ENCODE measurements at places on chromosomes 7 and 10.

DNA sequence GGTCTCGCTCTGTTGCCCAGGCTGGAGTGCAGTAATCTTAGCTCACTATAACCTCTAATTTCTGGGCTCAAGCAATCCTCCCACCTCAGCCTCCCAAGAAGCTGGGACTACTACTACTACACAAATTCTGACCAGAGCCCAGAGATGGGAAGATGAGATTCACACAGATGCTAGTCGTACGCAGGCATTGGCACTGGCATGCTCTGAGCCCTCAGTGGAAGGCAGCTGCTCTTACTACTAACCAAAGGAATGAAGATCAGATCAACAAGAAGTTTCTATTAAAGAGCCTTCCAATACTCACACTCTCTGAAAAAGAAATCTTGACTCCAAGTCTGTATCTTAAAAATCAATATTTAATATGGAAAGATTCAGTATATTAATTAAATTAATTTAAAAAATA, 10.7 kb downstream of the GDF2 start:
- DNase-seq: no peak

GRCh38 chr7:23410446-23411183, 59.7 kb downstream of the IGF2BP3 start:
- no peak for DNase-seq

DNA sequence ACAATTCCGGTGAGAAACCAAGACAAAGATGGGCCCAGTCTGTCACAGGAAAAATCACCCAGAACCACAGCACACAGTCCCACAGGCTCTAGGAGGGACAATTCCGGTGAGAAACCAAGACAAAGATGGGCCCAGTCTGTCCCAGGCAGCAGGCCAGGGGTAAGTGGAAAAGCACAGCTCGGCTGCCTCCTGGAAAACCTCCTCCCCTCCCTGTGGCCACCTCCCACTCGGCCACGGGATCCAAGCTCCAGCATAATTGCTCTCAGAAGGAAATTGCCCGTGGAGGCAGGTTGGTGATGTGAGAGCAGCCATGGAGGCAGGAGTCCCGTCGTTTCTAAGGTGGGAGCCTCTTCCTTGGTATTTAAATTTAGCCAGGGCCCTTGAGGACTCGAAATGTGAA, 95.7 kb downstream of the PLXNA4 start:
- no peak for DNase-seq

DNA sequence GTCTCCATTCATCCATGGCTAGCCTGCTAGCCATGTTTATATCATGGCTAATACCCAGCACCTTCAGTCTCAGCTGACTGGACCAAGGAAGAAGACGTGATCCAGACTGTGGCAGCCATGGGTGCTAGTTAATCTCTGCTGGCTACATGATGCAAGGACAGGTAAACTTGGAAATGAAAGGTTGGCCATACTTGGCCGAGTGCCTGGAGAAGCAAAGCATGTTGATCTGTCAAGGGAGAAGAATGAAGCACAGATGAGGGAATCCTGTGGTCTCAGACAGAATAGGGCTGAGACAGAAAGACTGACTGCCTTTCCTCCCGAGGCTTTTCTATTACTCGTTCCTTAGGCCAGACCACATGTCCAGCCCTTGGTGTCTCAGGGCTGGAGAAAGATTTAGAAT, 41.1 kb downstream of the CPVL start:
- DNase-seq: no peak

GRCh38 chr7:151195616-151196450, 8.8 kb upstream of the ASB10 start:
- DNase-seq: no peak

GRCh38 chr7:127619681-127620405, 1.9 kb upstream of the PAX4 start:
- no peak for DNase-seq

DNA sequence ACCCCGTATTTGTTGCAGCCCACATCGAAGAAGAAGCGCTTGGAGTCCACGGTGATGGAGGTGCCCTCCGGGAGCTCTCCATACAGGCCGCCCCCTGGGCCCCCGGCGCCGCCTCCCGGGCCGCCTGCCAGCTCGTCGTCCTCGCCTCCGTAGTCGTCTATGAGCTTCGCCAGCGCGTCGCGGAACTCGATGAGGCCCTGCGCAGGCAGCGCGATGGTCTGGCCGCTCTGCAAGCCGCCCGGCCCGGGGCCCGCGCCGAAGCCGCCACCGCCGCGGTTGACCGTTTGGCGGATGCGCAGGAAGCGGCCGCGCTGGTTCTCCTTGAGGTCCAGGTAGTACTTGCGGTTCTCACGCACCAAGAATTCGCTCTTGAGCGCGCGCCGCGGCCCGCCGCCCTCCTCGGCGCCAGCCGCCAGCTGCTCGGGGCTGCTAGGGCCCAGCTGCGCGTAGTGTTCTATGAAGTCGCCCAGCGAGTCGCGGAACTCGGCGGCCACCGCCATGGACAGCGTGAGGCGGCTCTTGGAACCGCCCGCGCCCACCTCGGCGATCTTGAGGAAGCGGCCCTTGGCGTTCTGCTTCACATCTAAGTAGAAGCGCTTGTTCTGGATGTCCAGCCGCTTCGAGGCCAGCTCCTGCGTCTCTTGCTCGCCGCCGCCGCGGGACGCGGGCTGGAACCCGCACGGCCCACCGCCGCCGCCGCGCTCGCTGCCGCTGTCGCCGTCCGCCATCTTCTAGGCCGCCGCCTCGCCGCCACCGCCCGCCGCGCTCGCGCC, 523 bp downstream of the PURB start:
- DNase-seq: peak; percentile 52

DNA sequence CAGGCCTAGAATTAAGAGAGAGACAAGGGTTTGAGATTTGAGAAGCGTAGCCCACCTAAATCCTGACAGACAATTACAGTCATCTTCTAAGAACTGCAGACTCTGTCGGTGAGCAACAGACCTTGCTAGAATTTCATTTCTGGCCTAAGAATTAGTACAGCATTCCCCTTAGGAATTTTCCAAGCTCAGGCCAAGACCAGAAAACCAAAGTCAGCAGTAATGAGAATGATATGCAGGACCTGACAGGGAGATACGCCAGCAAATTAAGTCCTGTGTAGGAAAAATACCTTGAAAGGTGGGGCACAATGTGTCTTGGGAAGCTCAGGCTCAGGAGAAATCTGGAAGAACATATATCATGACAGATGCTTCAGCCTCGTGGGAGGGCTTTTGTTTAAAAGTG, 52.7 kb upstream of the HERPUD2 start:
- no peak for DNase-seq

DNA sequence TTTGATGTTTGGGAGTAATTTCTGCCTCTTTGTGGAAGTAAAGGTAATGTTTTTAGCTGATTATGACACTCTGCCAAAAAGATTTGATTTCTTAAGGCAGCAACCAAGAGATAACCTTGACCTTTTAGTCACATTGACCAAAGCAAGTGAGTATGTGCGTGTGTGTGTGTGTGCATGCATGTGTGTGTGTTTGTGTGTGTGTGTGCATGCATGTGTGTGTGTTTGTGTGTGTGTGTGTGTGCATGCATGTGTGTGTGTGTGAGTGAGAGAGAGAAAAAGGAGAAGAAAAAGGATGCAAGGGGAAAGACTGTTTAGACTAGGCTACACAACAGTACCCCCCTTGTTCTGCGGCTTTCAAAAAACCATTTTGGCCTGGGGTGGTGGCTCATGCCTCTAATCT, 88.1 kb upstream of the NPVF start:
- no peak for DNase-seq

- DNase-seq: no peak
These were observed 35.3 kb downstream of the STK32C start for GRCh38 chr10:132272231-132272971.

DNA sequence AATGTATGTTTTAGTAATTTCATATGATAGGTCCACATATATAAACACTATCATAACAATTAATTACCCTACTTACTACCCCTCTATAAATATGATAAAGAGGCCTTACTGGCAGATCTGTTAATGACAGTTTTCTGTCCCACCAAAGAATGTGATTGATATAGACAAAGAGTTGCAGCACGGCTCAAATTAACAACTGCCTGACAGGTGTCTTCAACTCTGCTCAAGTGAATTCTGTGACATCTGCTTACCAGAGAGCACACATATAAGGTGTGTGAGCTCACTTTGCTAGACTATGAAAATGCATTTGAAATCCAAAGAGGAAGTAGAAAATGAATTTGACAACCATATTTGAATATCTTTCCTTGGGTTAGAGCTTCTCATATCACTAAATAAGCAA, 36.6 kb downstream of the CACNA2D1 start:
- DNase-seq: no peak

GRCh38 chr10:100743626-100744135, 1.7 kb upstream of the PAX2 start:
- no peak for DNase-seq

GRCh38 chr7:135158874-135159273, 11.0 kb downstream of the TMEM140 start:
- no peak for DNase-seq

GRCh38 chr10:70041016-70041415, 11.6 kb upstream of the MACROH2A2 start:
- DNase-seq: no peak

GRCh38 chr10:3741688-3742461, 43.1 kb downstream of the KLF6 start:
- DNase-seq: no peak

- DNase-seq: no peak
These were observed 33.9 kb downstream of the CYCS start for GRCh38 chr7:25091176-25091575.

GRCh38 chr7:111960984-111961383, 245.2 kb downstream of the DOCK4 start:
- DNase-seq: no peak

- no peak for DNase-seq
These were observed 24.3 kb downstream of the SPAG6 start for GRCh38 chr10:22369434-22370072.

DNA sequence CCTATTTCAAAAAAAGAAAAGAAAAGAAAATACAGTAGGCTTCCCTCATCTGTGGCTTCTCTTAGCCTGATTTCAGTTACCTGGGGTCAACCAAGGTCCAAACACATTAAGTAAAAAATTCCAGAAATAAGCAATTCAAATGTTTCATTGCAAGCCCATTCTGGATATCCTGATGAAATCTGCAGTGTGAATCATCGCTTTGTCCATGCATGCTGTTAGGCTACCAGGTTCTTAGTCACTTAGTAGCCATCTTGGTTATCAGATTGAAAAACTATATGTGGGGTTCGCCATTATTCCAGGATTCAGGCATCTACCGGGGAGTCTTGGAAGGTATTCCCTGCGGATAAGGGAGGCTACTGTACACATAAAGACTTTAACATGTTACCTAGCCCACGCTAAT, 991 bp upstream of the FAM204A start:
- no peak for DNase-seq

DNA sequence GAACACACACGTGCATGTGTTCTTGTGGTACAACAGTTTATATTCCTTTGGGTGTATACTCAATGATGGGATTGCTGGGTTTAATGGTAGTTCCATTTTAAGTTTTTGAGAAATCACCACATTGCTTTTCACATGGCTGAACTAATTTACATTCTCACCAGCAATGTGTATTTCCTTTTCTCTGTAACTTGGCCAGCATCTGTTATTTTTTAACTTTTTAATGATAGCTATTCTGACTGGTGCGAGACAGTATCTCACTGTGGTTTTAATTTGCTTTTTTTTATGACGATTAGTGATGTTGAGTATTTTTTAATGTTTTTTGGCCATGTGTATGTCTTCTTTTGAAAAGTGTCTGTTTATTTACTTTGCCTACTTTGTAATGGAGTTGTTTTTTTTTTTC, 256.6 kb downstream of the ZWINT start:
- no peak for DNase-seq

DNA sequence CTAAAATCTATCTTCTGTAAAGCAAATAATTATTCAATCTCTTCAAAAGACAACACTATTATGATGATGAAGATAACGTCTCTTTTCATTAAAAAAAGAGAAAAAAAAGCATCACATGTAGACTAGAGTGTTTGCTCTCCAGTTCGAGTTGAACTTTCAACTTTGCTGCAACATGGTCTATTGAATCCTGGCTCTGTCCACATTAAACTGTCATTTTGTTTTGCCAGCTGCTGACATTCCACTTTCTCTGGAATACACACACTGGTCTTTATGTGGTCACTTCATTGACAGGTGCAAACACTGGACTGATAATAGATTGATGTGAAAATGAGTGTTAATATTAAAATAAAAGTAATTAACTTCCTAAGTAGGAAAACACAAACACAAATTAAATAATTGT, 61.7 kb downstream of the PTF1A start:
- DNase-seq: no peak

DNA sequence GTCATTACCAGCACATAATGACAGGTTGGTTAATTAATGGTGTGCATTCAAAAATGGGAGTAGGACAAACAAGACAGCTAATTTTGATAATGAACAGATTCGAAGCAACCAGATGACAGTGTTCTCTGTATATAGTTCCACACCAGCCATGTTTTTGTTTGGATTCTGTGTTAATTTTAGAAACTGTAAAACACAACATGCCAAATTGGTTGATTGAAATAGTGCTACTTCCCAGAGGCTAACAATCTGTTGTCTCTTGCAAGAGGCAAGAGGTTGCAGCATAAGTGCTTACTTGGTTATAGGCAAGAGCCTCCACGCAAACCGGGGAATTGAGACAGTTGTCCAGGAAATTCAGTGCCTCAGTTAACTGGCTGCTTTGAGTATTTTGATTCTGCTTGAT, 170.2 kb upstream of the HABP2 start:
- DNase-seq: no peak

DNA sequence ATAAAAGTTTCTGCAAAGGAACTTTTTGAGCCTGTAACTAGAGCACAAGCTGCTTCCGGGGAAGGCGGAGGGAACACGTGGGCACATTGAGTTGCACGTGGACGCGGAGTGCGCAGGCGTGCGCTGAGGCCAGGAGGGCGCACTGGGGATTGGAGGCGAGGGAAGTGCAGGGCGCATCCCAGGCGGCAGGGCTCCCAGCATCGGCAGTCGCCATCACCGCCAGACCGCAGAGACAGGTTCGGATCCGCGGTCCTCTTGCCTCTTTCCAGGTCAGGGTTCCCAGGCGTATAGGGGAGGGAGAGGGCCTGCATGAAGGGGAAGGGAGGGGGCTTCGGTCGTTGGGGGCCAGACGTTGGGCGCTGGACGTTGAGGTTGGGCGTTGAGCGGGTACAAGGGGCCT, at the start of gene TDRD1:
Gene TDRD1, plus strand, starts transcription at position 206 of the 400 bp plus-strand sequence. CDS start 8,479 bp downstream, outside the sequence.
- DNase-seq: no peak

GRCh38 chr7:43652364-43652763, 69.5 kb downstream of the STK17A start:
- no peak for DNase-seq

- DNase-seq: no peak
These were observed 51.9 kb downstream of the ALOX5 start for GRCh38 chr10:45425621-45426563.

- DNase-seq: no peak
These were observed 84.8 kb downstream of the HBP1 start for GRCh38 chr7:107253599-107253998.

DNA sequence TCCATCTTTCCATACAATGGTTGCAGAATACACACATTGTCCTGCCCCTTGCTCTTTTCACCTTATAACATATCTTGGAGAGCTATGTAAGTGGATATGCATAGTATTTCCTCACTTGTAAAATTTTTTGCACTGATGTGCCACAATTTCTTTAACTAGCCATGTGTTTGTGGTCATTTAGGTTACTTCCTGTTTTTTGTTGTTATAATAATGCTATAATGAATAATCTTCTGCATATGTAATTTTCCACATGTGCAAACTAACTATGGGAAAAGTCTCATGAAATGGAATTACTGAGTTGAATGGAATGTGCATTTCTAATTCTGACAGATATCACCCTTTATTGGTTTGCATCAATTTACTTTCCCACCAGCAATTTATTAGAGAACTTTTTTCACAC, 2.8 kb downstream of the TAS2R41 start:
- DNase-seq: no peak

GRCh38 chr7:22252016-22252415, 104.9 kb downstream of the RAPGEF5 start:
- no peak for DNase-seq

GRCh38 chr7:17545348-17545747, 246.9 kb downstream of the AHR start:
- no peak for DNase-seq
